Dermis lymphatic vessel endothelial cell (primary cell): ENCODE measurements at places on chromosomes 2 and 18. TPM values are rescaled to one million over a fixed set of nuclear protein-coding genes. Genes with fewer than 3 reads are reported as not detected.

Gene ANKRD29
- total RNA-seq = 2.5 and 6.2 TPM in 2 replicates

Gene SPATS2L
- 8.9 and 19.4 TPM in 2 replicates for total RNA-seq

Gene DLX2
- under 0.01 TPM in 1 of 2 replicates, not detected in the other for total RNA-seq

Gene PROKR1
- not detected in 2 replicates for total RNA-seq

Gene TNS1
- 33.3 and 41.8 TPM in 2 replicates for total RNA-seq

Gene SERPINB12
- total RNA-seq = not detected in 2 replicates

Gene RBKS
- 1.1 and 3.1 TPM in 2 replicates for total RNA-seq

Gene TRAF3IP1
- 5.6 and 6.4 TPM in 2 replicates for total RNA-seq

Gene IL37
- total RNA-seq = not detected in 2 replicates

Gene MC2R
- total RNA-seq = not detected in 2 replicates

Gene TSPYL6
- not detected in 2 replicates for total RNA-seq

Gene REG3A
- not detected in 2 replicates for total RNA-seq

Gene HRH4
- not detected in 2 replicates for total RNA-seq

Gene SULT1C2
- total RNA-seq = under 0.01 TPM in 1 of 2 replicates, not detected in the other

Gene CAPN10
- 23.2 and 26.7 TPM in 2 replicates for total RNA-seq

Gene CD226
- 1.2 and 1.5 TPM in 2 replicates for total RNA-seq

Gene ASB3
- 26.4 and 38.9 TPM in 2 replicates for total RNA-seq
